Stimulated activated CD8-positive, alpha-beta memory T cell treated with anti-CD3 and anti-CD28 coated beads, Interleukin-7, amount 100 ng/mL, for 1 hour (primary cell): ENCODE measurements at places on chromosomes 6 and 20.

GRCh38 chr6:42347456-42347855, 104.3 kb downstream of the TRERF1 start:
- no peak for DNase-seq

DNA sequence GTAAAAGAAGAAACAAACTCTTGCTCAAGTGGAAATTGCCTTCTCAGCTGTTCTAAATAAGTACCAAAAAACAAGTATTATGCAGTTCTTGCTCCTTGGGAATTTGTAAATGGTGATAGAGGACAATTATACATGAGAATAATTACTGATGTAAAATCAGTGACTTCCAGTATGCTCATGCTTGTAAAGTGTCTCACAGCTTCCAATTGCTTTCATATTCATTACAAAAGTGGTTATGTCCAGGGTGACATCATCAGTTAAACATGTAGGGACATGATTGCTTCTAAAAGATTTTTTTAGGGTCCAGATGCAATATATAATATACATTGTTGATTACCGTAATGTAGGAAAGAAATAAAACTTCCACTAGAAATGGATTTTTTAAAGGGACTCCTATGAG, 122.8 kb upstream of the B3GAT2 start:
- no peak for DNase-seq

DNA sequence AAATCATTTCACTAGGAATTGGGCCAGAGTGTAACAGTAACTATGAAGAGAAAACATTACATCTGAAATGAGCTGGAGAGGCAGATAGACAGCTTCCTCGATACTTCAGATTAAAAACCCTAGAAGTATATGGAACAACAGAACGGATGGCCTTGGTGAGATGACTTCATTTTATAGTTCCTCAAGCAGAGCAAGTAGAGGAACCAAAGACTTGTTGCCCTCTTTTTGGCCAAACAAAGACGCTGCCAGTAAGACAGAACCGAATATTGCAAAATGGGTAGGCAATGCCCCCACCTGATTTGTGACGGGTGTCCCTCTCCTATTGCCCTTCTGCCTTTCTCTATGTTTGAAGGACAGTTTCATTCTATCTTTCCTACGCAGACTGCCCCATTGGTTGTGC, 53.5 kb downstream of the AGPAT4 start:
- DNase-seq: no peak

DNA sequence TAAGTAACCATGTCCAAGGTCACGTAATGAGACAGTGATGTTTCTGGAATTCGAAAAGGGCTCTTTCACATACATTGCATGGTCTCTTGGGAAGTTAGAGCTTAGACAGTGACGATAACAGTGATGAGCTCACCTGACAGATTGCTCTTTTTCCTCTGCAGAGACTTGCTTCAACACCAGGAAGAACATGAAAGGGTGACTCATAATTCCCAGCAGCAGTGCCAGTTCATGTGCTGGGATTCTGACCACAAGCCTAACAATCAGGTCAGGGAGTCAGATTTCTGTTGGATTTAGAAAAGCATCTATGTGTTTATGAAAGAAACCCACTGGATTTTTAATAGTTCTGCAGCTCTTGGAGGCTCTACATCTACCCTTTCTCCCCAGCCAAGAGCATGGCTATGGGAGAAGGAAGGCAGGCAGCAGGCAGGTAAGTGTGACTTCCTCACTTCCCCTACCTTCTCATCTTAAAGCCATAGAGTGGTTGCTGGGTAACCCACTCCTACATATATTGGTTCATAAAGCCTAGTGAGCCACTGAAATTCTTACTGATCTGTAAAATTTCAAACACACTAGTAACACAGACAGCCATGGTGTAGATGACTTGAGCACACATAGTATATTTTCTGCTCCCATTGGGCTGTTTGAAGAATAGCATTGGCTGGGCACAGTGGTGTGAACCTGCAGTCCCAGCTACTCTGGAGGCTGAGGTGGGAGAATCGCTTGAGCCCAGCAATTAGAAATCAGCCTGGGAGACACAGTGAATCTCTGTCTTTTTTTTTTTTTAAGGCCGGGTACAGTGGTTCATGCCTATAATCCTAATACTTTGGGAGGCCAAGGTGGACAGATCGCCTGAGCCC, 44.4 kb upstream of the LOC128125822 start:
- DNase-seq: no peak

DNA sequence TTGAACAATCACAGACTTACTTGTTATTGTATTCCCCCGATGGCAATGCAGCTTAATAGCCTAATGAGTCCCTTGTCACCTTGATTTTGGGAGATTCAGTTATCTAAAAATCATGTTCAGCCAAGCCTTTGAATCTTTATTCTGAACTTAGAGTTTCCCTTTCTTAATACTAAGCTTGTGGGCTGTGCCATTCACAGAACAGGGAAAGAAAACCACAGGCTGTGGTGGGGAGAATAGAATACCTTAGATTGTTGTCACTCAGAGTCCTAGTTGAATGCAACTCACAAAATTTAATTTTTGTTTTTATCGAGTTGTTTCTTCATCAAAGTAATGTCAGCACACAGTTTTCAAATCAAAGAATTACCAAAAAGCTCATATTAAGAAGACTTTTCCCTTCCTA, 37.4 kb downstream of the RFPL4B start:
- no peak for DNase-seq

DNA sequence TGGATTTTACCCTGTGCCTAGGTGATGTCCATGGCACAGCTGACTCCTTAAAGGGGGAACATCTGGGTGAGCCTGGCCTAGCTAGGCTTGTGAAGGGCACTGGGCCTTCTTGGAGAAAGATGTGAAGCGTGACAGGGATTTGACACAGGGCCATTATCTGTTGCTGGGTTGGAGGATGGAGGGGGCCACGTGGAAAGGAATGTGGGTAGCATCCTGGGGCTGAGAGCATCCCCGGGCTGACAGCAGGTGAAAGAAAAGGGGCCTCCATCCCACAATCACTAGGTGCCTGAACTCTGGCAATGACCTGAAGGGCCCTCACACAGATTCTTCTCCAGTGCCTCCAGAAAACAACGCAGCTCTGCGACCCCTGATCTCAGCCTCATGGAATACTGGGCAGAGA, 124.7 kb downstream of the DTNBP1 start:
- no peak for DNase-seq

GRCh38 chr6:113651120-113651519, 206.0 kb upstream of the MARCKS start:
- no peak for DNase-seq

DNA sequence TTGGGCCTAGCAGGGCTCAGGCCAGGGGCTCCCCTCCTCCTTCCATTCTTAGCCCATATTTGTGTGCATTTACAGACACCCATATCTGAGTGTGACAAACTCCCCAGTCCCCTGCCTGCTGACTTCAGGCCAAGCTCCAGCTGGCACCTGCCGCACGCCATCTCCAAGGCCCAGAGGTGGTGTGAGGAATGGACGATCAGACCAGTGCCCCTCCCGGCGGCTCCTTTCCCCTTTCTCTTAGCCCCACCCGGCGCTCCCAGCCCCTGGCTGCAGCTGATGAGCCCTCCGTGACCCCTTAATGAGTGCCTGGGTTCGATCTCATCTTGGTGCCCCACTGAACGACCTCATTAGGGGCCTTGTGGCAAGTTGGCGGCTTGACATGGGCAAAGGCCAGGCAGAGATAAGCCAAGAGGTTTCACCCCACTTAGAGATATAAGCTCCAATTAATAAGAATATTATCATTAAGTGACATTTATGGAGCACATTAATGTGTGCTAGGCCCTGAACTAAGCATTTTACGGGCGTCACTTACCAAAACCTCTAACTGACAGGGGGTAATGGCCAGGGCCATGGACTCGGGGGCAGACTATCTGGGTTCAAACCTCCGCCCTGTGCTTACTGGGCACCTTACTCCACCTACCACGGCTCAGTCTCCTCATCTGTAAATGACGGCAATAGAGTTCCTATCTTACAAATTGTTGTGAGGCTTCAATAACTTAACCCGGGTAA, 17.5 kb downstream of the ADA start:
- no peak for DNase-seq

- DNase-seq: no peak
These were observed 55.3 kb upstream of the FAM83D start for GRCh38 chr20:38870733-38871559.

DNA sequence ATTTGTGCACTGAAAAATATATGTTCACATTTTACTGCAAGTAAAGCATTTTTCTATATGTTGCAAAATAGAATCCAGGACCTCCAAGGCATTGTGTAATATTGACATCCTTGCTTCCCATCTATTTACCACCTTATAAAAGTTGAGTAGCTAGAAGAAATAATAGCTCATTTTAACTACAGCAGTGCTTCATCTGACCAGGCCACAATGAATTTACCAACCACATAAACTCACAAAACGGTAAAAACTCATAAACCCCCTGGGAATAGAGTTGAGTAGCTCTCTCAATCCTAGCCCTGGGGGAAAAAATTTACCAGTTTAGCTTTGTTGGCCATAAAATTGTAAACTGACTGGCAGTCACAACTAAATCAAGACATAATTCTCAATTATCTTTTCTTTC, 3.9 kb downstream of the ATXN1 start:
- DNase-seq: no peak

GRCh38 chr20:58492074-58492718, 23.0 kb downstream of the APCDD1L start:
- DNase-seq: no peak

- DNase-seq: no peak
These were observed 199.0 kb downstream of the PLCB1 start for GRCh38 chr20:8330785-8331695.

DNA sequence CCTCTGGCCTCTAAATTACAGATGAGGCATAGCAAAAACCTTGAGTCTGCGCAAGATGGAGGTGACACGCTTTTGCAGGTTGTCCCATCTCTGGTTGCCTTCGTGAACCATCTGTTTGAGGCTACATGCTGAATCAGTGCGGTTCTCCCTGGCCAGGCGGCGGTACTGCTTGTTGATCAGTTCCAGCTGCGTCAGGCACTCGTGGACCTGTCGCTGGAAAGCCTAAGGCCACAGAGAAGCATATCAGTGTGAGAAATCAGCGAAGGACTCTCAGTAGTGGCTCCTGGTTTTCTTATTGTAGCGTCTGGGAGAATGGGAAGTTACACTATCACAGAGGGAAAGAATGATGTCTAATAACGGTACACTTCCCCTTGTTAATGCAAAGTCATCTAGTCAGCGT, 344.4 kb downstream of the ESR1 start:
- DNase-seq: no peak

GRCh38 chr6:40693768-40694167, 106.6 kb upstream of the LRFN2 start:
- DNase-seq: no peak

DNA sequence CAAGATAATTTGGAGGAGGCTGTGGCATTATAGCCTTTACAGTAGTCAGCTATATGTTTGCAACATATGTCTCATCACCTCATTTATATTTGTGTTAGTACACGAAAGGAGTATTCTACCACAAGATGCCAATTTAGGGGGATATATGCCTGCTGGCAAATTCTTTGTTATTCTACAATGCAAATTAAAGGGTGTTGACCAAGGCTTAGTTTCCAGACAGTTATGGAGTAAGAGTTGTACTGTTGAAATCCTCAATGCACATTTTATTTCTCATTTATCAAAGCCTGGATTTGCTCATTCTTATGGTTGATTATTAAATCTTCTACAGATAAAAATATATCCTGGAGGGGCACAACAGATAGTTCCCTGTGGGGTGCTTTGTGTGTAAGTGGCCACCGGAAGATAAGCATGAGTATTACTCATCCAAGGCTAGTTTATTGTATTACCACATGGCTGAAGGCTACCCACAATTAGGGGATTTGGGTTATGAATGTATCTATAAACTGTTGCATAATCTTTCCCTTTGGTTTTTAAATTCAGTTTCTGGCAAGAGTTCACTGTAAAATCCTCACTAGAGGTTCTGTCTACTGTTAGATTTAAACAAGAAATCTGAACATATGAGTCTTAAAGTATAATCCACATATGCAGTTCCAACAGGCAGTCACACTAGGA, 9.0 kb downstream of the CST9 start:
- no peak for DNase-seq

DNA sequence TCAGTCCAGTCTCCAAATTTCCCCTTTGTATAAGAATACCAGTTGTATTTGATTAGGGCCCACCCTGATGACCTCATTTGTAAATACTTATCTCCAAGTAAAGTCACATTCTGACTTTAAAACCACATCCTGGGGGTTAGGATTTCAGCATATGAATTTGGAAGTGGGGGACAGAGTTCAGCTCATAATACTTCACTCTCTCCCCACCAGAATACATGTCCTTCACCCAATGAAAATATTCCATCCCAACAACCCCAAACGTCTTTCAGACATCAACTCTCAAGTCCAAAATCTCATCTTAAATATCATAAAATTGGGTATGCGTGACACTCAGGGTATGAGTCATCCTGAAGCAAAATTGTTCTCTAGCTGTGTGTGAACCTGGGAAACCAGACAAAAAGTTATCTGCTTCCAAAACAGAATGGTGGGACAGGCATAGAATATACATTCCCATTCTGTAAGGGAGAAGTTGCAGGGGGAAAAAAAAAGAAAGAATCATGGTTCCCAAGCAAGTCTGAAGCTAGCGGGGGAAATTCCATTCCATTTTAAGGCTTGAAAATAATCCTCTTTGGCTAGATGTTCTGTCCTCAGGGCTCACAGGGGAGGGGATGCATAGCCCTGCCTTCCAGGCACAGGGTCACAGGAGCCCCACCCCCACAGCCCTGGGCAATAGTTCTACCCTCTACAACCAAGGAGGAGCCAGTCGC, 113.9 kb downstream of the ADAT2 start:
- no peak for DNase-seq

DNA sequence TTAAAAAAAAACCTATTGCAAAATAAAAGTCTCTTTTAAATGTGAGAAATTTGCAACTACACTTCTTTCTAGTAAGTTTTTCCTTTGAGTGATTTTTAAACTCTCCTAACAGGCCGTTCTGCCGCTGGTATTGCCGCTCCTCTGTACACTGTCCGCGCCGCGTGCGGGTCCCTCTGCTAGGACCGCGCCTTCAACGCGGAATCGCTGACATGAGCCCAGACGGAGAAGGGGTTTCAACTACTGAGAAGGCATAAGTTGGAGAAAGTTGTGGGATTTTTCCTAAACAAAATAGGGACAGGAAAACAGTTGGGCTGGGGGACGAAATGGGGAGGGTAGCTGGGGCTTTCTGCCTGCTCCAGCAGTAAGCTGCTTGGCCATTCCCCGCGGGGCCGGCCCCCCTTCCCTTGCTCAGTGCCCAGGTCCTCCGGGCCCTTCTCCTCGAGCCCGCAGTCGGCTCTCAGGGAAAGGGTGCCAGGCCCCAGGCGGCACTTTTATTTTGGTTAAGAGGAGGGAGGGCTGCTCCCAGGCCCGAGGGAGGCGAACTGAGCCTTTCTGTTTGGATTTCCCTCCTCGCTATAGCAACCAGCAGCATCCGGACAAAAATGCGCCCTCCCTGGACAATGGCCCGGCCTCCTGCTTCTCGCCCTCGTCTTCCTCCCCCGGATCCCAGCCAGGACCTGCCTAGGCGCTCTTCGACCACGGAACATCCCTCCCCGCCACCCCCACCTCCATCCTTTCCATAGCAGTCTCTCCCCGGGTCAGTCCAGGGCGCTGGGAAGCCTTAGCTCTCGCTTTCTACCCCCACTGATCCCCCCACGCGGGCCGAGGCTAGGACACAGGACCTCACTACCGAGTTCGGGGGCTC, 6.8 kb upstream of the POU3F2 start:
- no peak for DNase-seq
